Activated CD8-positive, alpha-beta memory T cell treated with anti-CD3 and anti-CD28 coated beads for 1 hour (primary cell): ENCODE measurements at places on chromosomes 4 and X.

- DNase-seq, result no peak
Observed at GRCh38 chr4:58587856-58588255, 1477.7 kb upstream of the IGFBP7 start.

- no peak for DNase-seq
Observed at GRCh38 chrX:119880076-119880475, 8.4 kb downstream of the NDUFA1 start.

GRCh38 chr4:88585917-88586316 is 6.4 kb upstream of the HERC3 start:
- no peak for DNase-seq

DNA sequence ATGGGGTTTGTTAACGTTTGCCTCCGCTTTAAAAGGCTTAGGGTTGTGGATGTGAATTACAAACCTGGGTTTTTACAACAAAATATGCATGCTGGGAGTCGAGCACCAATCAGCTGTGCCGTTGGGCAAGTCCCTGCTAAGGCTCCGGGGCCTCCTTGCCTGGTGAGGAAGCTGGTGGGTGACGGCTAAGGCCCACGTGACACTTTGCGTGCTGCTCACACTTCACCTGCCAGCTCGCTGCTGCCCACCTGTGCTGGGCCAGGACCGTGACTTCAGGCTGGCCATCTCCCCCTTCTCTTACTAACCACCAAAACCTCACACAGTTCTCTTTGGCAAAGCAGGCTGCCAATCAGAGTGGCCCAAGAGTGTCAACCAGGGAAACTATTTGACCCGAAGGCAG is 178.3 kb downstream of the AFAP1 start:
- DNase-seq, result no peak

GRCh38 chr4:139083956-139084803 is 68.6 kb downstream of the NOCT start:
- DNase-seq, result peak; percentile 38

GRCh38 chr4:154503598-154503997 is 12.0 kb upstream of the DCHS2 start:
- DNase-seq, result no peak

- DNase-seq, result peak; percentile 5
Observed at GRCh38 chrX:41180194-41180908, 95.1 kb downstream of the USP9X start.

- DNase-seq, result no peak
Observed at GRCh38 chr4:163958751-163959150, 464.3 kb downstream of the TMA16 start.

- DNase-seq, result no peak
Observed at GRCh38 chr4:142549726-142550463, 296.2 kb downstream of the INPP4B start.

DNA sequence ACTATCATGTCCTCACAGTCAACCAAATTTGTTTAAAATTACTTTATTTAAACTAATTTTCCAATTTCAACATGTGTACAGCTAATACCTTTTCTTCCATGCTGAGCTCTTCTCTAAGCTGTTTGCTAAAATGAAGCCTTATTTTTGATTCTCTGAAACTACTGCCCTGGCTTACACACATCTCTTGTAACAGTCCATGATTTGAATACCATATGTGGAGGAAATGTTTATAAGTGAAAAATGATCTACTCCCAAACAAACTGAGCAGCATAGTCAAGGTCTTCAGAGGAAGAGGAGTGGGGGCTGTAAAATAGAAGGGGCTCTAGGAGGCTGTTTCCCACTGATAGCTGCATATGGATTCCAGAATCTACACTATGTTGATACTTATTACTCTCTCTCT is 188.7 kb downstream of the ANKRD50 start:
- no peak for DNase-seq

DNA sequence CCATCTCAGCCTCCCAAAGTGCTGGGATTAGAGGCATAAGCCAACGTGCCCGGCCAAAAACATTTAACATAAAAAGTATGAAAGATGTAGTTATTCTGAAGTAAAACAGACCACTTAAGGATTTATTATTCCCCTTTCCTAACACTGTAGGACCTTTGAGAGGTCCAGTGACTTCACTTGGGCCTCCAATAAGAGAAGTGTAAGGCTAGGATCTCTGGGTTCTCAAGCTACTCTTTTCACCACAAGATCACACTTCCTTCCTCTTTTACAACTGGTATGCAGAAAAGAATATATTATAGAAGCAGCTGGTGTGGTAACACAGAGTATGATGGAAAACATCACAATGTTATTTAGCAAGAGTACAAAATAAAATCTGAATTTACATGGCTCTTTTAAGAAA is 30.2 kb upstream of the CCNG2 start:
- DNase-seq, result no peak

GRCh38 chr4:153541456-153542096 is 75.4 kb downstream of the TMEM131L start:
- no peak for DNase-seq

DNA sequence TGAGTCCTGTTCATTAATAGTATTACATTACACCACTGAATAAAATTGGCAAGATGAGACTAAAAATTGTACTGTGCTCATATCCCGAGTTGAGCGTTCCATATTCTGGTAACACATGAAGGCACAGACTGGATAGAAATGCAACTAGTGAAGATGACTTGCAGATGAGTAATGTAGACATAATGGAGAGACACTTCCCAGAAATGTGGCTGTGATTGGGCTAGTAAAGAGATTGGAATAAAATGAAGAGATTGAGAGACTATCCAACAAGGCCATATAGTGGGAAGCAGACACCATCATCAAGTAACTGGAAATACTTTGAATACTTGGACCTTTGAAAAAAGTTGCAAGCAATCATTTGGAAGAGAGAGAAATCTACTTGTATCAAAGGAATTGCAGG is 77.3 kb downstream of the DCAF8L1 start:
- no peak for DNase-seq

DNA sequence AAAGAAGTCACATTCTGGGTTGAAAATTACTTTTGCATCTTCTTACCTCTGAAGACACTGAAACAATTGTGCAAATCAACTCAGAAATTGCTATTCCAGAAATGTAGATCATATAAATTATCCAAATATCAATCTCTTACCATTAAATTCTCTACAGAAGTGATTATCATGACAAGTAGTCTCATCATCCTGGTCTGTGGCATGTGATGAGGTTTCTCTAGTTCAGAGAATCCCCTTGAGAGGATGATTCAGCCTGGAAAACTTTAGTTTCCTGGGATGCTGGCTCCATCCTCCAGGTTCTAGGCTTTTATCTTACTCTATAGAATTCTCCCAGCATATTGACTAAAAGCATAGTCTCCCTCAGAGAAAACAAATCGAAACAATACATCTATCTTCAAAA is 76.2 kb upstream of the S100G start:
- DNase-seq, result no peak

DNA sequence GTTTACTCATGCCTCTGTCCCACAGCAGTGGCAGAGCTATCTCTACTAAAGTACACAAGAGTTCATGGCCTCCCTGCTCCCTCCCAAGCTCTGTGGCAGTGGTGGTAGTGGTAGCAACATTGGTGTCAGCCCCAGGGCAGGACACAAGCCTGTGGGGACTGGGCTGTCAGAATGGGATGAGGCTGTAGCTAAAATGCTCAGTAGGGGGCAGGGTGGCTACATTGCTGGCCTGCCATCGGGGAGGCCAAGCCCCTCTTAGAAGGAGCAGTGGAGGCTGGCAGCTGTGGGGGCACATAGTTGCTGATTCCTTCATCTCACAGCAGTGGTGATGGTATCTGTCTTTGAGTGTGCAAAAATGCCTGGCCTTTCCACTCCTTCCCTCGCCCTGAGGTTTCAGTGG is 461.7 kb downstream of the PCDH18 start:
- DNase-seq, result no peak

GRCh38 chr4:1572521-1572920 is 111.6 kb downstream of the FAM53A start:
- no peak for DNase-seq

- no peak for DNase-seq
Observed at GRCh38 chr4:37620176-37620575, 66.0 kb downstream of the RELL1 start.

GRCh38 chr4:54395013-54395527 is 166.0 kb downstream of the PDGFRA start:
- no peak for DNase-seq

- no peak for DNase-seq
Observed at GRCh38 chr4:89579771-89580170, 257.2 kb downstream of the SNCA start.

DNA sequence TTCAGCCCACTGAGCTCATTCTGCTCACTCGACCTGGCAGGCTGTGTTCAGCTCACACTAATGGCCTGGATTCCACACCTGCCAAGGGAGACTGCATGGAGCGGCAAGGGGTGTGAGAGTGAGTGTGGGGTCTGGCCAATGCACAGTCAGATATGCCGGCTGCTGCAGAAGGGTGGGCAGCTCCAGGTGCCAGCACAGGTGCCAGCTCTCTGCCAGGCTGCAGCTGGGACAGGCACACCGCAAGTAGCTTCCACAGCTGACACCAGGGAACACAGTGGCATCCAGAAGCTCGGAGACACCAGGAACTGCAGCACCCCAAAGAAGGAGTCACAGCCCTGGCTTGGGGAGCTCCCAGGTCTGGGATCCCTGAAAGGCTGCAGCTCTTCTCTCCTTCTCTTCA is 83.7 kb downstream of the PRDM5 start:
- no peak for DNase-seq

DNA sequence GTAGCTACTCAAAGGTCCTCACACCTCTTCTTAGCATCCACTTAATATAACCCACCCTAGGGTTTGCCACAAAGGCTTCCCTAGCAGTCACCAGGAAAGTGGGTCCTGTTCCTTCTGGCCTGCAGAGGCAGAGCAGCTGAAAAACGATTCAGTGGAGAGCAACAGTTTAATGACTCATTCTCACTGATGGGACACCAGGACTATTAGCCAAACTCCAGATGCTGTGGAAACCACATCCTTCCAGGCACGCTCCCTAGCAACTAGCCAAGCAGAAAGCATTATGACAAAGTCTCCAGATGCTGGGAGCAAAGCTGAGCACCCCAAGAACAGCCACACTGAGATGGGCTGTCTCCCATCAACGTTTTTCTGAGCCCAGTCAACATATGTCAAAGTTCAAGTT is 30.3 kb upstream of the UTP14A start:
- no peak for DNase-seq

DNA sequence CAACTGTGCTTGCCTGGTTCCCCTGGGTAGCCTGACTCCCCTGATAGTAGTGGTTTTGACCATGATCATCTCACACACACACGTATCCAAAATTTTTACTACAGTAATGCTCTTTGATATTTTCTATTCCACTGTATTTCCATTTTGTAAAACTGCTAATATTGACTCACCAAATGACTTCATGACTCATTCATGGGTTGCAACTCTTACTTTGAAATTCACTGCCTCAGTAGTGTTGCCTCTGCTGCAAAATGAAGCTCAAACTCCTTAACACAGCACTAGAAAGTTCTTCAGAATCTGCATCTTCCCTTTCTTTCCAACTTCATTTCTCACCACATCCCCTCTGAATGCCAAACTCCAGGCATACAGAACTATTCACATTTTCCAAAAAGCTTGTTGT is 20.3 kb downstream of the QRFPR start:
- DNase-seq, result no peak

- no peak for DNase-seq
Observed at GRCh38 chr4:42653626-42654560, 3.0 kb downstream of the ATP8A1 start.

GRCh38 chrX:57643698-57644097 is 36.4 kb downstream of the NLRP2B start:
- no peak for DNase-seq
